ENCODE measurements at places on chromosomes 5 and 9. TPM values are rescaled to one million over a fixed set of nuclear protein-coding genes. Genes with fewer than 3 reads are reported as not detected.

DNA sequence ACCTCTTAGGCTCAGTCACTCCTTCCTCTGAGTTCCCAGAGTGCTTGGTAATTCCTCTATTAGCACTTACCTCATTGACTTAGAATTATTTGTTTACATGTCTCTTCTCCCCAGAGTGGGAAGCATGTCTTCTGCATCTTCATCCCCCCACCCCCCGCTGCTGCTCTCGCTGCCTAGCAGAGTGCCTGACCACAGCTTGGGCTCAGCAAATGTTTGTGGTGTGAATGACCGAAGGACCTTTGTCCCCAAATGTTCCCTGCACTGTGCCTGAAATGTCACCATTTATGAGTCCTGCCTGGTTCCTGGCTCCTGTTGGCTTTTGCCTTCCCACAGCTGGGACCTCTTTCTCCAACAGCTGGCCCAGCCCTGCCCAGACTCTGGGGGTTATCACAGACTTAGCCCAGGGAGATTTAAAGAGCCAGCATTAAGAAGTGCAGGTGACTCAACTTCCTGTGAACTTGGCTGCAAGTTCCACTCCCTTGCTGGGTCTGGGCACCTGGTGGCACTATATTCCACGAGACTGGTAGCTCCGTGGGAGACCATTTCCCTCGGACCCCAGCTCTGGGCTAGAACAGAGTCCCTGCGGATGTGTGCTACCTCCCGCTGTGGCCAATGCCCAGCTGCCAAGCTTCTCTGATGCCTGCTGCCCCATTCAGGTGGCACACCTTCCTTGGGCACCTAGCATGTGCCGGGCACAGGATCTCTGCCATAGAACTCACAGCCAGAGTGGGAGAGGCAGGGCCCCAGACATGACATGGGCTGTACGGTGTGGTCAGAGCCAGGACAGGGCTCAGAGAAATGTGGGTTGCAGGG is 1.8 kb upstream of the HMCN2 start:
- no peak for DNase-seq

GRCh38 chr9:115416299-115416698 is 298.3 kb upstream of the TNC start:
- DNase-seq = no peak

DNA sequence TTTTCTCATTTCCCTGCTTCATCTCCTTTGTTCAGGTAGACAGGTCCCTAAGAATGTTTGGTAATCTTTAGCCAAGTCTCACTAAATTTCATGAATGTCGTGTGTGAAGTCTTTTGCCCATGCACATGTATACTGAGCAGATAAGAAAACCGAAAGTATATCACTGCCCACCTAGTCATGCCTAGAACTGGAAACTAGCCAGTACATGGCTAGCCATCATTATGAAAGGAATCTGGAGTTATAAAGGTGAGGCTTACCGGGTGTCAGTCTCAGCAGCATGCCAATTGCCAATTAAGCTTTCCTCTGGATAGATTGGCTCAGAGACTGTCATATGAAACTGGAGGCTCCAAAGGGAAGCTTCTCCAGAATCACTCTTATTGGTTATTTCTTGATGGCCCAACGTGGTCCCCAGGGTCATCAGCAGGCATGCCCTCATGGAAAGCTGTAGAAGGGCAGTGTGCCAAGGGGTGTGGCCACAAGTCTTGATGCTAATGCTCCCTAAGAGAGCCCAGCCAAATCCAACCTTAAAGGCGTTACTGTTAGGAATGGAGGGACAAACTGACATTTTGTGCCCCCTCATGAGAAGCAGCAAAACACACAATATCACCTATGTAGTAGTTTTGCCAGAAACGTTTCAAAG is 307.3 kb upstream of the PIK3R1 start:
- no peak for DNase-seq

GRCh38 chr9:121242219-121242958 is 25.6 kb upstream of the GSN start:
- no peak for DNase-seq

GRCh38 chr9:78839252-78839651 is 542.3 kb downstream of the PSAT1 start:
- no peak for DNase-seq

GRCh38 chr5:118548761-118549720 is 439.3 kb downstream of the DTWD2 start:
- no peak for DNase-seq

- DNase-seq = no peak
Observed at GRCh38 chr5:17156463-17156862, 61.0 kb upstream of the BASP1 start.

DNA sequence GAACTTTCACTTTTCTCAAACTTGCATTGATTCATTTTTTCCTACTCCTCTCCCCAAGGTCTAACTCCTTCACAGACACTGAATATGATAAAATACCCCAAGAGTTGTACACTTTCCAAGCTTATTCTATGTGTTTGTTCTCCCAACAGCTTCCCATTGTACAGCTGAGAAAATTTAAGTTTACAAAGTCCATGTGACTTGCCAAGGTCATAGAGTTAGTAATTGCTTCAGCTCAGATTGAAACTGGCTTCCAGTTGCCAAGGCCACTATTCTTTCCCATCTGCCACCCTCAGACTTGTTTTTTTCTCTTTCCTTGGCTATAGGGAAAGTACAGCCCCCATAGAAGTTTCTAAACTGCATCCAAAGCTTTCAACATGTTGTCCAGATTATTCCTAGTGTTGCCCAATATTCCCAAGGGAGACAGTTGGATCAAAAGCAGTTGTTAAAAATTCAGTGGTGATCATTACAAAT is 34.8 kb downstream of the TNFSF8 start:
- DNase-seq = no peak

DNA sequence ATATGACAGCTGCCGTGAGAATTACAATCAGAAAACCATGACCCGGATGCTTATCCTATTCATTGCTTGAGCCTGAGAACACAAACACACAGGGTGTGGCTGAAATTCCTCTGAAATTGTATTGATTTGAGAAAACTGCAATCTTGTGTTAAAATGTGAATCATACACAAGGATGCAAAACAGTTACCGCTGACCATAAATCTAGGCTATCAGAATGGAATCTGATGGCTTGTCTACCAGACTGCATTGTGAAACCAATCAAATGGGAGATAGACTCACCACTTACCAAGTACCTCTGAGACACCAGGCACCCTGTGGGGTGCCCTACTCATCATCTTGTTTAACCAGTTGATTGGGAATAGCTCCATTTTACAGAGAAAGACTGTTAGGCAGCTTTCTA is 188.7 kb upstream of the MSX2 start:
- no peak for DNase-seq

DNA sequence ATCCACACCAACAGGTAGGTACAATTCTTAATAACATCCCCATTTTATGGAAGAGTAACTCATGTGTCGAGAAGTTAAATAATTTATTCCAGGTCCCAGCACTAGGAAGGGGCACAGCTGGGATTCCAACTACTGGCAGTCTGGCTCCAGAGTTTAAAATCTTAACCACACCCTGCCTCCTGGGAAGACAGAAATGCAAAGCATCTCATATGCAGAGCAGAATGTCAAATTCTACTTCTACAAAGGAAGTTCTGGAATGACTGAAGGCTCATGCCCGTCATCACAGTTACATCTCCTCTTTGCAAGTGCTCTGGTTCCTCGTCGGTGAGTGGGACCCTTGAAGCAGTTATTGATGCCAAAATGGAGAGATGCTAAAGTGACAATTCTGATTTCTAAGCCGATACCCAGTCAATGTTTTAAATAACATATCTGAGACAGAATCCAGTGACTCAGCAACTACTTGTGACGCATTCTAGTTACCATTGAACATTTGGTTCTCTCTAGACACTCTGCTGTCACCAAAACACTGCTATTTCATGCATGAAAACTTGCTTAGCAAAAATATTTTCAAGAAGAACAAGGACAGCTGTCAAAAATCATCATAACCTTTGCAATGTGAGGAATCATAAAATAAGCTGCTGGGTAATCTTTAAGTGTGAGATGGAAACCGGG is 412.7 kb downstream of the CTNND2 start:
- no peak for DNase-seq

GRCh38 chr5:138686668-138687067 is 66.6 kb upstream of the CTNNA1 start:
- DNase-seq = no peak

GRCh38 chr5:73338256-73339050 is 110.1 kb downstream of the FOXD1 start:
- no peak for DNase-seq

DNA sequence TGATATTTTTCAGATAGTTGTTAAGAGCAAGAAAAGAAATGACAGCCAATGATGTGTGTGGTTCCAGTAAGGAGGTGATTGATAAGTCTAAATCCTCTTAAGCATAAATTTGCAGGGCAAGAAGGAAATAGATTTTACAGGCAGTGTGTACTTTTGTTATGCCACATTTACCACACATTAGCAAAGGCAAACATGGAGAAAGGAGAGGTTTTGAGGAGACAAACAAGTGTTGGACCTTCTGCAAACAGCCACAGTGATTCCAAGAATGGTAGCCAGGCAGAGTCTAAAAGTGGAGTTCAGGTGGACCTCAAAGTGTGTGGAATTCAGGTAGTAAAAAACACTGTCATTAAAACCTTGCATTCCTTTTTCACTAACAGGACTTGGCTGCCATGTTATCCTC is 295.9 kb upstream of the ITGA1 start:
- DNase-seq = no peak

Gene SV2C
- total RNA-seq = not detected

- no peak for DNase-seq
Observed at GRCh38 chr9:111944241-111944866, 47.7 kb downstream of the UGCG start.

GRCh38 chr5:63233911-63234310 is 655.3 kb downstream of the LRRC70 start:
- DNase-seq = no peak

GRCh38 chr9:38067859-38068681 is 957 bp downstream of the SHB start:
- no peak for DNase-seq

Gene IGFBPL1
- 1.3 TPM for total RNA-seq

DNA sequence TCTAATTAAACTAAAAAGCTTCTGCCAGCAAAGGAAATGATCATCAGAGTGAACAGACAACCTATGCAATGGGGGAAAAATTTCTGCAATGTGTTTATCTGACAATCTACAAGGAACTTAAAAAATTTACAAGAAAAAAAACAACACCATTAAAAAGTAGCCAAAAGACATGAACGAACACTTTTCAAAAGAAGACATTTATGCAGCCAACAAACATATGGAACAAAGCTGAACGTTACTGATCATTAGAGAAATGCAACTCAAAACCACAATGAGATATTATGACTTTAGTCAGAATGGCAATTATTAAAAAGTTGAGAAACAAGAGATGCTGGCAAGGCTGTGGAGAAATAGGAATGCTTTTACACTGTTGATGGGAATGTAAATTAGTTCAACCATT is 530.4 kb upstream of the DAB2 start:
- no peak for DNase-seq

Gene ZMAT2
- 22.0 TPM for total RNA-seq

GRCh38 chr5:93891491-93892480 is 150.4 kb upstream of the POU5F2 start:
- DNase-seq = no peak

Gene INSL6
- total RNA-seq = not detected

GRCh38 chr5:118905196-118905595 is 83.2 kb downstream of the DTWD2 start:
- DNase-seq = no peak

Measured in uterus (tissue), 4 donors.